Testis (tissue), 5 donors: ENCODE measurements at places on chromosomes 7 and 10. TPM values are rescaled to one million over a fixed set of nuclear protein-coding genes. Genes with fewer than 3 reads are reported as not detected.

GRCh38 chr7:129865093-129865924 lies 87.5 kb downstream of the UBE2H start:
- H3K36me3 ChIP-seq = no peaks in the 10 kb centered on the region
- H3K27me3 ChIP-seq = no peaks in the 10 kb centered on the region
- peak overlapping the region; percentile 68 for H3K27ac ChIP-seq
- no peak overlapping the region for H3K4me3 ChIP-seq

Gene TMEM139
- 2.2 TPM for total RNA-seq

Gene ELAPOR2
- total RNA-seq = 7.8 TPM

- H3K36me3 ChIP-seq = no peaks in the 10 kb centered on the region
- H3K27me3 ChIP-seq = no peaks in the 10 kb centered on the region
- H3K4me3 ChIP-seq = no peak overlapping the region
- no peak overlapping the region for H3K27ac ChIP-seq
Measured at GRCh38 chr10:43308986-43309385, 42.1 kb upstream of the RASGEF1A start.

DNA sequence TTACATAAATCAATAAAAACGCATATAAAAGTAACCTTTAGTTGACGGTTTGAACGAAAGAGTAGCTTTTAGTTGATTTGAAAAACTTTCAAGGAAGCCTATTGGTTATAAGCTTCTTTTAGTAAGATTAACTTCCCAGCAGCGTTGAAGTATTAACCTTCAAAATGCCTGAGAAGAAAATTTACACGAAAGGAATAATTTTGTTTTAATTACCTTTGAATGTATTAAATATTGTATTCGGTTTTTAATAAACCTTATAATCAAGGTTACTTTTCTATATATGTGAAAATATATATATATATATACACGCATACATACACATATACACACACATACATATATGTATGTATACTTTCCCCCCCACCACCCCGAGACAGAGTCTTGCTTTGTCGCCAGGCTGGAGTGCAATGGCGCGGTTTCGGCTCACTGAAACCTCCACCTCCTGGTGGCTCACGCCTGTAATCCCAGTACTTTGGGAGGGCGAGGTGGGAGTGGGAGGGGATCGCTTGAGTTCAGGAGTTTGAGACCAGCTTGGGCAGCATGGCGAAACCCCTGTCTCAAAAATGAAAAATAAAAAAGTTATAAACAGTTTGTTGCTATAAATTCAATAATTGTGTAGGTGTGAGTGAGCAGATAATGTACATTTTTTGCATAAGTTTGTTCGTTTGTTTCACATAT lies 57.6 kb upstream of the EZH2 start:
- H3K27ac ChIP-seq = peak overlapping the region; percentile 95
- H3K36me3 ChIP-seq = no peaks in the 10 kb centered on the region
- peaks cover 6% of the 10 kb centered on the region for H3K4me1 ChIP-seq
- H3K27me3 ChIP-seq = no peaks in the 10 kb centered on the region
- peak; percentile 63 for DNase-seq
- peak overlapping the region; percentile 84 for H3K4me3 ChIP-seq

- no peak for DNase-seq
- H3K4me1 ChIP-seq = no peaks in the 10 kb centered on the region
- H3K4me3 ChIP-seq = no peak overlapping the region
- H3K36me3 ChIP-seq = no peaks in the 10 kb centered on the region
- no peak overlapping the region for H3K27ac ChIP-seq
Measured at GRCh38 chr10:19451356-19451755, 364.9 kb upstream of the PLXDC2 start.

DNA sequence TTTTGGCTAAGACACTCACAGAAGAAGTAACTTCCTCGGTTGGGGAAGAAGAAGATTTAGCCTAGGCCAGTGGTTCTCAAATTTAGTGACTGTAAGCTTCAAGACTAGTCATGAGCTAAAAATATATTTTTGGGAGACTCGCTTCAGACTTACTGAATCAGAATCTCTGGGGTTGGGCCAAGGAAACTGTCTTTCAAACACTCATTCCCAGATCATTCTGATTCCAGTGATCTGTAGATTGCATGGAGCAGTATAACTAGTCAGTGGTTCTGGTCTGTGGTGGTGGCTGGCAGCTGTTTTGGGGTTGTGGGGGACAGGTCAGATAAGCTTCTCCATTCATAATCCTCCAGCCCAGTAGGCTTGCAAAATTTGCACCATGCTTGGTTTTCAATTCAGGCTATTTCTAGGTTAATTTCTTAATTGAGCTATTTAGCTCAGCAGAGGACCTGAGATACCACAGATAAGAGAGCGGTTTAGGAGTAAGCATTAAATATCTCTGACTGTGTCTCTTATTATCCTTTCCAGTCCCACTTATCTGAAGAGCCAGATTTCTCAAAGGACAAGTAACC lies 3.8 kb upstream of the KAT6B start:
- no peak overlapping the region for H3K4me3 ChIP-seq
- DNase-seq = no peak
- H3K4me1 ChIP-seq = peaks cover 37% of the 10 kb centered on the region
- H3K27me3 ChIP-seq = no peaks in the 10 kb centered on the region

Gene PTF1A
- 5.0 TPM for total RNA-seq

- H3K36me3 ChIP-seq = no peaks in the 10 kb centered on the region
- H3K4me1 ChIP-seq = no peaks in the 10 kb centered on the region
- H3K27ac ChIP-seq = no peak overlapping the region
- H3K27me3 ChIP-seq = no peaks in the 10 kb centered on the region
- H3K4me3 ChIP-seq = no peak overlapping the region
- peak; percentile 15 for DNase-seq
Measured at GRCh38 chr7:48847917-48848316, 76.4 kb upstream of the CDC14C start.

Gene HABP2
- 0.37 TPM for total RNA-seq

GRCh38 chr7:106659166-106659962 lies 1.6 kb downstream of the CCDC71L start:
- no peak for DNase-seq
- no peaks in the 10 kb centered on the region for H3K36me3 ChIP-seq
- H3K4me3 ChIP-seq = peak overlapping the region; percentile 96
- H3K27me3 ChIP-seq = no peaks in the 10 kb centered on the region

GRCh38 chr10:3950676-3951275 lies 165.8 kb upstream of the KLF6 start:
- H3K27ac ChIP-seq = no peak overlapping the region
- H3K36me3 ChIP-seq = no peaks in the 10 kb centered on the region
- H3K4me1 ChIP-seq = peaks cover 4% of the 10 kb centered on the region
- DNase-seq = no peak
